ENCODE measurements at places on chromosomes 2 and 18.
A peak's percentile ranks its signal among the peaks of the same experiment; 100 is the strongest.

DNA sequence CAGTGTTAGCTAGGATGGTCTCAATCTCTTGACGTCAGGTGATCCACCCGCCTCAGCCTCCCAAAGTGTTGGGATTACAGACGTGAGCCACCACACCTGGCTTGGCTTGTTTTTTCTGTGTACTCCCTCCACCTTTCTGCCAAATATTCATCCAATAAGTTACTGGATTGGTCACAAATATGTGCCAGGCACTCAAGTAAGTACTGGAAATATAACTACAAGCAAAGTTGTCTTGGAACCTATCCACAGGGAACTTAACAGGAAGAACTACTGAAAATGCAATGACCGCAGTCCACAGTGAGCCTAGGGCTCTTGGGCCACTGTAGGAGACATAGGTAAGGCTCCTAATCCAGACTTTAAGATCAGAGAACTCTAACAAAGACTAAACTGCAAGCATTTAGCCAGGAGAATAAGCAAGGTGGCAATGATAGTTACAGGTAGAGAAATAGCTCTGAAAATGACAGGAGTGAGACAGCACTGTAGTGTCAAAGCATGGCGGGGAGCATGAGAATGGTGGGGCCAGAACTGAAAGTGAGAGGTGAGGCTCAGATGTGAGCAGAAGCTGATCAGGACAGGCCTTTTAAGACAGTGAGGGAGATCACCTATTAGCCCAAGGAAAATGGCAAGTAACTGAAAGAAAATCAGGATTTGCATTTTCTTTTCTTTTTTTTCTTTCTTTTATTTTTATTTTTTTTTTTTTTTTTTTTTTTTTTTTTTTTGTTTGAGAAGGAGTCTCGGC lies 252.1 kb downstream of the RBM43 start:
- no peak for DNase-seq

GRCh38 chr18:24942144-24942543 lies 409.8 kb downstream of the ZNF521 start:
- no peak for DNase-seq

DNA sequence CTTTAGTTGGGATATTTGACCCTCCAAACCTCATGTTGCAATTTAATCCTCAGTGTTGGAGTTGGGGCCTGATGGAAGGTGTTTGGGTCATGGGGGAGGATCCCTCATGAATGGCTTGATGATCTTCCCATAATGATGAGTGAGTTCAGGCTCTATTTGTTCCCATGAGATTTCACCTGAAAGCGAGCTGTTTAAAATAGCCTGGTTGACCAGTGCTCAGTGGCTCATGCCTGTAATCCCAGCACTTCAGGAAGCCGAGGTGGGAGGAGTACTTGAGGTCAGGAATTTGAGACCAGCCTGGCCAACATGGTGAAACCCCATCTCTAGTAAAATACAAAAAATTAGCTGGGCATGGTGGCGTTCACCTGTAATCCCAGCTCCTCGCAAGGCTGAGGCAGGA lies 14.9 kb upstream of the PSME4 start:
- no peak for DNase-seq

DNA sequence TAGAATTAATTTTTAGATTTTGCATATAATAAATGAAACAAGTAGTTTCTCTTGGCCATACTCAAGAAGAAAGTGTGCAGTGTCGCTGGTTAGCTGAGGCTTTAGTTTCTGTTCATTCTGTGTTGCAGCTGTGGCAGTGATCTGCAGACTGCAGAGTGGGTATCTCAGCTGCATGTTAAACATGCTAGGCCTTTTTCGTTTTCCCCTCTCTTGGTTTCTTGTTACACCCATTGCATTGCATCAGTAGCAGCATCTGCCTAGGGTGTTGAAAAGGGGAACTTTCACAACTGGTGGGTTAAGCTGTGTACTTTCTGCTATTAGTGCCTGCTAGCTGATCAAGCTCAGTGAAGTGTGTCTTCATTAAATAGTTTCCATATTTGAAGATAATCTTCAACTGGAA lies 51.3 kb downstream of the ACSL3 start:
- DNase-seq: no peak

GRCh38 chr2:130823171-130823885 lies 13.4 kb upstream of the ARHGEF4 start:
- DNase-seq: no peak

DNA sequence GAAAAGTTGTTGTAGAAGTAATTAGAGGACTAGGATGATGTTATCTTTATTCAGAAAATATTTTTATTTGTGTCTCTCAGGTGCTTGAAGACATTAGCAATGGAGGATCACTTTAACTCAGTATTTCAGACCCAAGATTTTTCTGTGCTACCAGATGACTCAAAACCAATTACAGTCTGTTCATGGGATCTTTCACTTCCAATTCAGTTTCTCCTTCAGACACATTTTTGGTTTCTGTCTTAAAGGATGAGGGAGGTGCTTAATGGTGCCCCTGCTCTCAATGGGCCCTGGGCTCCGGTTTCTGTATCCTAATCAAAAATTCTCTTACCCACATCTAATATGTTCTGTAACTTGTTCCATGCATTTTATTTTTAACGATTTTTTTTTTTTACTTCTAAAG lies 53.7 kb upstream of the HDAC4 start:
- DNase-seq: no peak

GRCh38 chr2:39128919-39129391 lies 8.1 kb upstream of the SOS1 start:
- peak; percentile 38 for DNase-seq

DNA sequence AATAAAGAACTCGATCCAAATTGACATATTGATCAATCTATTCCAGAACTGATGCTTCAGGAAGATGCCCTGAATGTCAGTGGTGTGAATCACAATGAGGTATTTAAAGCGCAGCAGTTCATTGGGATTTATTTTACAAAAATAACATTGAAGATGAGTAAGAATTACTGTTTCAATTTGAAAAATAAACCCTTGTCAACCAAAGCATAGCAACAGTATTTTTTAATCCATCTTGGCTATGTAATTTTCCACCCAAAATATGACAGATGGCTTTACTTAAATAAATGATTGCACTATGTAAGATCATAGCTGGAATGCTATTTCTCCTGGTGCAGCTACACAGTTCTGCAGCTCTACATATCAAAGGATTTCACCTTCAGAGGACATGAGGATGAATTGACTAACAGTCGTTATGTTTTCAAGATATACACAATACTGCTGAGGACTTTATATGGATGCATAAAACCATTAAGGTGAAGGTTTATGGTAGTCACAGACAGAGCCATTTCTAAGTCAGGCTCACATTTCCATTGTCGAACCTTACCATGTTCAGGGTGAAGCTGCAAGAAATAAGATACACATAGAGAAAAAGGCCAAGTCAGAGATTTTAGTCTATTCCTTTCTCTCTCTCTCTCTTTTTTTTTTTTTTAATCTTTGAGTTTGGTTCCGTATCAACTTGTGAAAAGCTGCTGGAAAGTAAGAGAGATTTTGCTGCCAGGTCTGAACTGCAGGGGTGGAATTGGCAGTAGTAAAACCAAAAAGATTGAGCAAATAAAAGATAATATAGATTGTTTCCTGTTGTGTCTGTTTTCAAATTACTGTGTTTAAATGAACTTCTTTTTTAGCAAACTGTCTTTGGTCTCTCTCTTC lies 398.0 kb upstream of the CDH20 start:
- no peak for DNase-seq

- DNase-seq: no peak
These were observed 92.3 kb upstream of the PKDCC start for GRCh38 chr2:41955316-41956043.

DNA sequence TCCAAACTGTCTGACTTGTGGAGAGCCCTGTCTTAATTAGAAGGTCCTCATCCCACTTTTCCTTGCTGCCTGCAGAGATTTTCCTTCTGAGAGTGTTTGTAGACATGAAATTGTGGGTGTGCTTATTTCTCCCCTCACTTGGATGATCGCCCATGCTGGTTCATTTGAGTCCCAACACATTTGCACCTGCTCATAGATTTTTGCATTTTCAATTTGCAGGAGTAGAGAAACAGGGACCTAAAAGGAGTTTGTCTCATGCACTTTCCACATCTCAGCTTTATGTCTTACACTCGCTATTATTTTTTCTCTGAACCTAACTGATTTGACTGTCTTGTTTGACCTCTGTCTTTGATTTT lies 33.2 kb upstream of the FHL2 start:
- DNase-seq: no peak

DNA sequence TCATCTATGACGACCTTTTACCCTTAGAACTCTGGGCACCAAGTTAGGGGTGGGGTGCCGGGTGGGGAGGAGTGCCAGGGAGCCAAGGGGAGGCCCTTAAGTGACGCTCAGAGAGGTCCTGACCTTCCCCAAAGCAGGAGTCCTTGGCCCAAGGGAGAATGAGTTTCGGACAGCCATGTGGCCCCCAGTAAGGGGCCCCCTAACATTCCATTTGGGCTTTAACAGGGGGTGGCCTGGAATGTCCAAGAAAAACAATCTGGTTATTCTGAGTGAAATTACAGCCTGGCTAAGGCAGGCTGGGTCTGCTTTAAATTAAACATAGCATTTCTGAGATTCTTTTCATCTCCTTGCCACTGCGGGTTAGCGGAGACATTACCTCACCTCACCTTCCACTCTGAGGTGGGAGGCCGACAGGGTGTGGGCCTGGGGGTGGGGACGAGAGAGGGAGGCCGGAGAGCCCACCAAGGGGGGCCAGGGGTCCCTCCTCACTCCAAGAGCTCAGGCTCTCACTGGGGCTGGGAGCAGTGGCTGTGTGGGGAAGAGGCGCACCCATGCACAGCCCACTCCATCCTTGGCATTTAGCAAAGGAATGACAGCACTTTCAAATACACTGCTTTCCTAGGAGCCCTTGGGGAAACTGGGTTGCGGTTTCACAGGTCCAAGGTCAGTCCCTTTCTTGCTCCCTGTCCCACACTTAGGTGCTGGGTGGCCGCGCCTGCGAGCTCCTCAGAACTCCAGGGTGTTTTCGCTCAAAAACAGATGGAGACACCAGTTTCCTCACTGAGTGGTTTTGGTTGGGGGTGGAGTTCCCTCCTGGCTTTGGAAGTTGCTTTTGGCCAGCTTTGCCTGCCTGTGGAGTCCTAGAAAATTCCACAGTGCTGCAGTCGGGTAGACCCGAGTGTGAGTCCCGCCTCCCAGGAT lies 107.4 kb downstream of the POLR1A start:
- no peak for DNase-seq

DNA sequence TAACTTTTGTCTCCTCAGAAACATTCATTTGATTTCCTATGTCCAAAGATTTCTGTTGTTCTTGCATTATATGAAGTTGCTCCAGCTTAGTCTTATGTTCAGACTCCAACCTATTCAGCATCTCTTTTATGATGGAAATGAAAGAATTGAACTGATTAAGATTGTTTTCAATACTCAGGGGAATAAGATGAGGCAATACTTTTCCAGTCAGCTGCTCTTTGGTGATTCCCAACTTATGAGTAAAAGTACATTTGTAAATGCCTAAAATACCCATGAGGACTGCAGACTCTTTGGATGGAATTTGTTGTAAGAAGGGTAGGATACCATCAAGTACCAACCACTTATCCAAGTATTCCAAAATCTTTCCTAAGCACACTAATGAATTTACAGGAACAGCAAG lies 39.8 kb downstream of the TRAK2 start:
- no peak for DNase-seq

DNA sequence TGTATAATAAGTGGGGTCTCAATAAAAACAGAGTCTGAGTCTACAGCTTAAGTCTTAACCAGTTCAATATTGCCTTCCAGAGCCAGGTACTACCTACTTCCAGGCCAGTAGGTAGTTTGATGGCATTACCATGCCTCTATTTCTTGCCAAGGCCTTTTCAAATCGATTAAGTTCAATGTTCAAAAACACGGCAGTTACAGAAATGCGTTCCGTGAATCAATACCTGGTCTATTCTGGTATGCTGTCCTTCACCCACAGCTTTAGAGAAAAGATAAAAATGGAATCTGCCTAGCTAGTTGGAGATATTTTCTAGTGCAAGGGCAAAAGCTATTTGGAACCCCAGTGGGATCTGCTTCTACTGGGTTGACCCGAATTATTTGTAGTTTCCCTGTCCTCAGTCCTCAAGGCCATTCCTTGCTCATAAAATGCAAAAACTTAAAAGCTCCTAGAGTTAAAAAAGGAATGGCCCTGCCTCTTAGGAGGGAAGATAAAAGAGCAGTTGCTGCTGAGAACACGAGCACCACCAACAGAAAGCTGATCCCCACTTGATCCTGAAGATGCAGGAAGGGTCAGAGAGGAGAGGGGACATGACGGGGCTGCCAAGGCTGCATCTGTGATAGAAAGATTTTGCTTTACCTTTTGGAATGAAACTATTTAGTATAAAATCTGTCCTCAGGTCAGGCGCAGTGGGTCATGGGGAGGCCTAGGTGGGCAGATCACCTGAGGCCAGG lies 109.6 kb upstream of the SCG2 start:
- DNase-seq: no peak

DNA sequence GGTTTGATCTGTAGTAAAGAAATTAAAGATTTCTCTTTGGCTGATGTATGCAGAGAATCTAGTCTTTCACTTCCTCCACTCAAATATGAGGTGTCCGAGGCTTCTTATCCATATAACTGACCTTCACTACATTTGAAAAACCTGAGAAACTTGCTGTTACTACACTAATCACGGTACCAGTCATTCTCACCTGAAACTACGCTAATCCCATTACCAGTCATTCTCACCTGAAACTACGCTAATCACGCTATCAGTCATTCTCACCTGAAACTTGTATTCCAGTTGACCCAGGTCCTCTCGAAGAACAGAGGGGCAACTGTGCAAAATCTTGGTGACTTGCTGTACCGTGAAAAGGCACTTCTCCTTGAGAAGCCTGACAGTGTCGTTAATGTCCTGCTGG lies 5.1 kb downstream of the MTERF4 start:
- no peak for DNase-seq

- no peak for DNase-seq
These were observed 156.8 kb downstream of the STK39 start for GRCh38 chr2:168090366-168091135.

GRCh38 chr2:229774237-229774636 lies 59.9 kb upstream of the DNER start:
- DNase-seq: no peak

- no peak for DNase-seq
These were observed 111.8 kb downstream of the STPG4 start for GRCh38 chr2:47043142-47043890.

DNA sequence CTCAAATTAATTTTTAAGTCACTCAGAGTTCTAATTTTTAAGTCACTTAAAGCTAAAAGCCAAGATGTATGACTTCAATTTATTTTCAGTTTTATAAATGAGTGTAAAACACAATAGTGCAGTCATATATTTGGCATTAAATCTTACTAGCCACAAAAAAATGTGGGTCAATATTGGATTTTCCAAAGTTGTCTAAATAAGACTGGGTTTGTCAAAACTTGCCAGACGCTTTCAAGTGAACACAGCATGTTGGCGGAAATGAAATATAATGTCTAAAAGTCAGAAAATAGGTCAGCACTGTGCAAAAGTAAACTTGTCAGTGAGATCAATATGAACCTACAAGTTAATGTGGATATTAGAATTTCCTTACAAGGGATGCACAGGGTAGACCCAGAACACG lies 128.9 kb downstream of the FIGN start:
- no peak for DNase-seq

Measured in stimulated activated CD4-positive, alpha-beta T cell treated with anti-CD3 and anti-CD28 coated beads, Interleukin-4, amount 100 ng/mL, for 4 hours (primary cell).